Renal cortex interstitium (tissue), 15 donors: ENCODE measurements at places on chromosomes 3 and 15.

- DNase-seq: no peak
Observed at GRCh38 chr15:35992791-35993190, 446.8 kb upstream of the DPH6 start.

GRCh38 chr3:130968221-130968620, 58.4 kb downstream of the ASTE1 start:
- DNase-seq: no peak

- DNase-seq: no peak
Observed at GRCh38 chr15:33243393-33243792, 48.9 kb upstream of the FMN1 start.

- no peak for DNase-seq
Observed at GRCh38 chr15:80615783-80616391, 79.2 kb upstream of the ABHD17C start.

GRCh38 chr15:75067123-75067830, 43.9 kb downstream of the PPCDC start:
- no peak for DNase-seq

- DNase-seq: no peak
Observed at GRCh38 chr15:97502038-97502437, 458.5 kb upstream of the ARRDC4 start.

GRCh38 chr3:72436863-72437592, 411.2 kb downstream of the SHQ1 start:
- no peak for DNase-seq
